Naive thymus-derived CD8-positive, alpha-beta T cell (primary cell): ENCODE measurements at places on chromosomes 13 and 19.

GRCh38 chr19:21617740-21618339, 112.4 kb downstream of the ZNF429 start:
- no peak for DNase-seq

DNA sequence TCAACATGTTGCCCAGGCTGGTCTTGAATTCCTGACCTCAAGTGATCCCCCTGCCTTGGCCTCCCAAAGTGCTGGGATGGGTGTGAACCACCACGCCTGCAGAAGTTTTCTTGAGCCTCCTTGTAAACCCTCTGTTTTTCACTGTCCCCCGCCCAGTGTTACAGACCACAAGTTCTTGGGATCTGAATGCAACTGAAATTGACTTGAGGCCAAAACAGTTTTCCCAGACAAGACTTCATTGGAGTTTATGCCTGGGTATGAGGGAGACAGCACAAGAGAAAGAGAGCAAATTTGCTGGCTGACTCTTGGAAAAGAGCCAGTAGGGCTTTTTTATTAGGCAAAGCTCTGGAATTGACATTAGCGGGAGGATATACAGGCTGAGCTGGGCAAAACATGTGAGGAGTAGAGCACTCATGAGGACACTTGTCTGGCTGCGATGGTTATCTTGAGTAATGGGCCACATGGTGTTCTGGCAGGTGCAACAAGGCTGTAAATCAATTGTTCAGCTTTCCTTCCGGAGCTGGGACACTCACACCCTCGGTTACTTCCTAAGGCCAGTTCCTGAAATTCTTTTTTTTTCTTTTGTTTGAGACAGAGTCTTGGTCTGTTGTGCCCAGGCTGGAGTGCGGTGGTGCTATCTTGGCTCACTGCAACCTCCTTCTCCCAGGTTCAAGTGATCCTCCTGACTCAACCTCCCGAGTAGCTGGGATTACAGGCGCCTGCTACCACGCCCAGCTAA, 12.7 kb upstream of the HNRNPL start:
- DNase-seq: no peak

GRCh38 chr13:20383058-20383457, 142.6 kb downstream of the CRYL1 start:
- DNase-seq: no peak

- no peak for DNase-seq
These were observed 386.2 kb downstream of the IRS2 start for GRCh38 chr13:109400209-109400608.

- DNase-seq: no peak
These were observed 36.8 kb downstream of the ERICH4 start for GRCh38 chr19:41479757-41480191.

- DNase-seq: no peak
These were observed 911 bp downstream of the ENOX1 start for GRCh38 chr13:43785650-43786471.

- no peak for DNase-seq
These were observed 15.8 kb downstream of the TLE2 start for GRCh38 chr19:3013263-3013725.

- no peak for DNase-seq
These were observed 350.1 kb downstream of the LIG4 start for GRCh38 chr13:107865318-107865575.

DNA sequence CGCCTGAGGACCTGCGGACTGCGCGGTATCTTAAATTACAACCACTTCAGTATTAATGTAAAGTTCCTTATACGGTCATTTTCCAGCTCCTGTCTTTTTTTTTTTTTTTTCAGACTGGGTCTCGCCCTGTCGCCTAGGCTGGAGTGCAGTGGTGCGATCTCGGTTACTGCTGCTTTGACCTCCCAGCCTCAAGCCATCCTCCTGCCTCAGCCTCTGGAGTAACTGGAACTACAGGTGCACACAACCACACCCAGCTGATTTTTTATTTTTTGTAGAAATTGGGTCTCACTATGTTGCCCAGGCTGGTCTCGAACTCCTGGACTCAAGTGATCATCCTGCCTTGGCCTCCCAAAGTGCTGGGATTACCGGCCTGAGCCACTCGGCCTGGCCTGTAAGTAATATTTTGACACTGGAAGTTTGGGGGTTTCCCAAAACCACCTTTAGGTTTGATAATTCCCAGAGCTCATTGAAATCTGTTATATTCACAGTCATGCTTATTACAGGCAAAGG, 406 bp upstream of the EID2B start:
- DNase-seq: no peak

DNA sequence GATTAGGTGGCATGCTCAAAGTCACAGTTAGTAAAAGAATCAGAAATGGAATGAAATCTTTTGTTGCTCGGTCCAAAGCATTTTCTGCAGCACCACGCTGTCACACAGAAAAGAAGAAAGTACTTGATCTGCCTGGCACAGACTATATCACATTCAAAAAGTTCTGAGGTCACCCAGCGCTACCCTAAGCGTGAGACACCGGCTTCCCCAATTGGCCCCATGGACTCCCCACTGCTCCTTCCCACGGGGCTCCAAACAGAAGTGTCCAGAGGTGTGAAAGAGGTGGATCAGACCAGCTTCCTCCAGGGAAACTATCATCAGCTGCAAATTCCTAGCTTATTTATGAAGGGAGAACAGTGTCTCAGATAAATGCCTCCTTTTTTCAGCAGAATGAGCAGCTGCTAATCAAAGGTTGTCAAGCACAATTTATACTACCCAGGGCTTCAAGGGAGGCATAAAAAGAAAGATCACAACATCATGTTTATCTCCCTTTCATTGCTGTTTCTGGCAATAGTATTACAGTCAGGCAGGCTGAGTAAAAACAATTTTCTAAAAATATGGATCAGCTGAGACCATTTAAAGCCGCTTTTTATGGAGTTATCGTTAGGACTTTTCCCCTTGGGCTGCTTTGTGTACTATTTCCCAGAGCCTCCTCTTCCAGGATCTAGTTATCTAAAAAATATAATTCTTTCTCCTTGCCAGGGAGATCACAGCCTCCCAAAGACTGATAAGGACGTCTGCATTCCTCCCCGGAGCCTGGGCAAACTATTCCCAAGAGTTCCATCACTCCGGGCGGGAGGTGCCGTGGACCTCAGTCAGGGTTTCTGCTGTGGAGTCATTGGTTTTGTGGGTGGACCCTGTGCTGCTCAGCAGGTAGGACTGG, 208.0 kb downstream of the LHFPL6 start:
- DNase-seq: no peak

DNA sequence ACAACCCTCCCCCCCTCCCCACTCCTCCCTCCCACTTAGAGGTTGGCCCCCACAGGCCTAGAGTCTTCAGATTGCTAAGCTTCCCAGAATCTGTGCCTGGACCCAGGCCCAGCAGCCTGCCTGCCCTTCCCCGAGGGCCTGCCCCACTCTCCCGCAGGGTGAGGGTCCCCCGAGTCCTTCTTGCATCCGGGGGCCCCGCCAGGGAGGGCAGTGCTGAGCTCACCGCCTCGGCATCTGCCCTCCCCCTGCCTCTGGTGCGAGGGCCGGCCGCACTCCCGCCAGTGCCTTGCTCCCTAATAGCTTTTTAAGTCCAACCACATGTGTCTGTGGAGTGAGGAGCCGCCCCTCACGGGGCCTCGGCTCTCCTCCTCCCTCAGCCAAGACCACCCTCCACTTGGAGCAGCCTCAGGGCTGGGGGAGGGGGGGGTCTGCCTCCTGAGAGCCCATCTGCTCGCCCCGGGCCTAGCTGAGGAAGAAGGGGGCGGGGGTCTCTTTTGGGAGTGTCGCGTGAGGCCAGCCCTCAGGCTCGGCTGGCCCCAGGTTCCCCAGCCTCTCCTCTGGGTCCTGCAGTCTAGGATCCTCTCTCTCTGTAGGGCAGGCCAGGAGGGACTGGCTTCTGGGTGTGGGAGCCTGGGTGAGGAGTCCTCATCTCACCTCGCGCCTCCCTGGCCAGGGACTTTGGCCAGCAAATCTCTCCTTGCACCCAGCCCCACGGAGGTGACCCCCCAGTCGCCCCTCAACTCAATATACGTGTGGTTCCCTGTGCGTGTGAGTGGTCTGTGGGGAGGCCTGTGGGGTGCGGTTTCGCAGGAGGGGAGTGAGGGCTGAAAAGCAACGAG, 47.2 kb downstream of the LYL1 start:
- no peak for DNase-seq

- no peak for DNase-seq
These were observed 81.3 kb downstream of the SLITRK6 start for GRCh38 chr13:85717921-85718320.

DNA sequence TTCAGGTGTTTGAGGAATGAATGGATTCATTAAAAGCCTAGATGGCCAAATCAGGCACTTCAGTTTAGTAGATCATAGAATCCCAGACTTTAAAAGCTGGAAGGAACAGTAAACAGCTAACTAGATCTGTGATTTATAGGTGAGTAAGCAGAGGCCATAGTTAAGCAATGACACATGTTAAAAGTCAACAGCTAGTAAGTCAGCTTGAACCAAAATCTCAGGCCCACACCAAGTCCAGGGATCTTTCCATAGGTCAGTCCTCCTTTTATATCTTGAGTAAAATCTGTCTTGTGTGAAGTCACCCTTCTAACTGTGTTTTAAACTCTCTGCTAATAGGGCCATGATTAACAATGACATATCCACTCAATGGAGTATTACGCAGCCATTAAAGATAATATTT, 275.5 kb upstream of the SOX21 start:
- DNase-seq: no peak

- DNase-seq: no peak
These were observed at the start of gene PVR for GRCh38 chr19:44643605-44644401. Gene PVR, plus strand, starts transcription at chr19:44643910. Its CDS starts 187 bp downstream, at chr19:44644097.

DNA sequence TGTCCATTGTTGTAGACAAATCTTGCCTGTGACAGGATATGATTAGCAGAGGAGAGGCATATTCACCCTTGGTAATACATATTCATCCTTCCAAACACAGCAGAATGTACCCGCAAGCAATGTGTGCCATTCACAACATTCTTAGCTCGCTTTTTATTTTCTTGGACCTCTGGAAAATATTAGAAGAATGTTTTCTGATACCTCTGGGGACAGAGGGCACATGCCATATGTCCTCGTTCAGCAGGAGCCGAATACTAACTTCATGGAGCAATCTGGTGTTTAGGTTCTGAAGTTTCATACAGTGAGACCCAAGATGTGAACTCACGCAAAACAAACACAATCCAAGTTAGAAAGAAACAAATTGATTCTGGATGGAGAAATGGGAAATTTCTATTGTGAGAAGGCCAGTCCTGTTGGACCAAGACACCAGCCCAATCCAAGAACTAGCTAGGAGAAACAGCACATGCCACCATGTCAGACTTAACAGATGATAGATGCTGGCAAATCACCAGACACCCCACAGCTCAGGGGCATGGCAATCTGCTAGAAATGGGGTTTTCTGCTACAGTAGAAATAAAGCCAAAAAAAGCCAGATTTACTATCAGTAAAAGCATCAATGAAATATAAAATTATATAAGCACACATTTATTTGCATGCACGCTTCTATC, 297.4 kb downstream of the DCLK1 start:
- DNase-seq: no peak

GRCh38 chr19:42207767-42208271, 9.7 kb downstream of the DEDD2 start:
- no peak for DNase-seq

- DNase-seq: no peak
These were observed 310.6 kb downstream of the NDFIP2 start for GRCh38 chr13:79791471-79792042.

DNA sequence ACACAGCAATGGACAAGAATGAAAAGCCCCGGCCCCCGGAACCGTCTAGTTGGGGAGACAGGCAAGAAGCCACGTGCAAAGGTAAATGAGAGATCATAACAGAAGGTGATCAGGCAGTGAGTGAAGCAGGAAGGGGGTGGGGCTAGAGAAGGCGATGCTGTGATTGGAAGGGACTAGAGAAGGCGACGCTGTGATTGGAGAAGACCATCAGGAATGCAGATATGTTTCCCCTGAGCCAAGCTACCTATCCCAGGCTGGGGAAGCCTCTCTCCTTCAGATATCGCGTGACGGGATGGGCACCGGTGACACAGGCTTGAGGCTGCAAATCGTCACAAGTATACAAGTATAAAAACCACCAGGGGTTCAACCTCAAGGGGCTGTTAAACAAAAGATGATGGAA, 21.8 kb downstream of the DCAF15 start:
- DNase-seq: no peak

GRCh38 chr19:55579766-55580621, 654 bp downstream of the ZNF579 start:
- DNase-seq: no peak

DNA sequence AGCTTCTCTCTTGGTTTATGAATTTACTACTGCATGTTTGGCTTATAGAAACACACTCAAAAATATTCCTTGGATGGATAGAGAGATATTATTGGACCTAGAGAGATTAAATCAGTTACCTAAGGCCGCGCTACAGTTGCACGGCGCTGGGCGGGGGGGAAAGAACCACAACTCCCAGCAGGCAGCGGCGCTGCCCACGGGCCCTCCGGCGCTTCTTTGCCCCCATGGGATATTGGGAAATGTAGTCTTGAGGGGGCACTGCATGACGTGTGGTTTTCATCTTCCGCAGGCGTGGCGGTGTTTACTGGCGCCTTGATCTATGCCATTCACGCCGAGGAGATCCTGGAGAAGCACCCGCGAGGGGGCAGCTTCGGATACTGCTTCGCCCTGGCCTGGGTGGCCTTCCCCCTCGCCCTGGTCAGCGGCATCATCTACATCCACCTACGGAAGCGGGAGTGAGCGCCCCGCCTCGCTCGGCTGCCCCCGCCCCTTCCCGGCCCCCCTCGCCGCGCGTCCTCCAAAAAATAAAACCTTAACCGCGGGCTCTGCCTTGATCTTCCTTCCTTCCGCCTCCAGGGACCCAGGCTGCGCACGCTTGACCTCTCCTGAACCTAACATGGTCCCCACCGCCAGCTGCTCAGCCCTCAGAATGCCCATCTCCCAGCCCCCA, 4.8 kb downstream of the EMP3 start:
- peak; percentile 87 for DNase-seq

- no peak for DNase-seq
These were observed 2.9 kb downstream of the SLC7A9 start for GRCh38 chr19:32866564-32867265.

GRCh38 chr13:24381541-24382265, 72.3 kb downstream of the C1QTNF9 start:
- no peak for DNase-seq

DNA sequence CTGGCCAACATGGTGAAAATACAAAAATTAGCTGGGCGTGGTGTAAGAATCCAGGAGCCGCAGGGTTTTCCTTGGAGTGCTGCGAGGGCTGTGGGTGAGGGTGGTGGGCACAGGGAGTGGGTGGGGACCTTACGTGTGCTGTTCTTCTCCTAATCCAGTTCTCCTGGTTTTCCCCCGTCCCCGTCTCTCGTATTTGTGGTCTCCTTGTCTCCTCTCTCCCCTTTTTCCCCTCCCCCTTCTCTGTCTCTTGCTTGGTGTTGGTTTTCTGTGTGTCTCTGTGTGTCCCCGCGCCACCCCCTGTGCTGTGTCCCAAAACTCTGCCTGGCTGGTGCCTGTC, 1.7 kb downstream of the SELENOW start:
- DNase-seq: no peak

- no peak for DNase-seq
These were observed 248.2 kb downstream of the SLITRK6 start for GRCh38 chr13:85551012-85551411.

GRCh38 chr19:39828015-39828653, 5.8 kb downstream of the DYRK1B start:
- no peak for DNase-seq
